ENCODE measurements at places on chromosomes 2 and 18. TPM values are rescaled to one million over a fixed set of nuclear protein-coding genes. Genes with fewer than 3 reads are reported as not detected.

DNA sequence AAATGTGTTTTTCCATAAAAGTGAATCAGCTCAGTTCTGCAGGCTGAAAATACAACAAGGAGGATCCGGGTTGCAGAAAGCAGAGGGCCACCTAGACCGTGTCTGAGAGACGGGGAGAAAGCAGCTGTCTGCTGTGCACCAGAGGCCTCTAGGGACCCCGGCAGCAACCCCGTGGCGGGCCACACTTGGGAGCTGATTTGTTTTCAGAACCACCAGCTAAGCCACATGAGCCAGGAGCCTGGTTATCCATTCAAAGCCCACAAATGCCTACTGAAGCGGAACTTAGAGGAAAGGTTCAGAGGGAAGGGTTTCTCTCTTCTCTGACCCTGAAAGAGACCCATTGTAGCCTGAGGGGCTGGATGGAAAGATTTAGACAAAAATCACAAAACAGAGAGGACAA, 28.4 kb upstream of the ID2 start:
- no peak for DNase-seq

- no peak for DNase-seq
Measured at GRCh38 chr2:124241-124880, 78.1 kb upstream of the FAM110C start.

The ST8SIA3 gene
- not detected for total RNA-seq

- no peak for DNase-seq
Measured at GRCh38 chr2:98479959-98480524, 35.4 kb downstream of the INPP4A start.

The CLEC4F gene
- total RNA-seq: 0.22 TPM

The ANKRD53 gene
- 0.54 TPM for total RNA-seq

The APLF gene
- 3.8 TPM for total RNA-seq

The CAVIN2 gene
- 109 TPM for total RNA-seq

GRCh38 chr2:23385748-23386338, 864 bp downstream of the KLHL29 start:
- no peak for DNase-seq

The FTCDNL1 gene
- total RNA-seq: 3.0 TPM

GRCh38 chr18:79397830-79398761, 2.4 kb downstream of the NFATC1 start:
- peak; percentile 64 for DNase-seq

The GPR155 gene
- total RNA-seq: 14.0 TPM

DNA sequence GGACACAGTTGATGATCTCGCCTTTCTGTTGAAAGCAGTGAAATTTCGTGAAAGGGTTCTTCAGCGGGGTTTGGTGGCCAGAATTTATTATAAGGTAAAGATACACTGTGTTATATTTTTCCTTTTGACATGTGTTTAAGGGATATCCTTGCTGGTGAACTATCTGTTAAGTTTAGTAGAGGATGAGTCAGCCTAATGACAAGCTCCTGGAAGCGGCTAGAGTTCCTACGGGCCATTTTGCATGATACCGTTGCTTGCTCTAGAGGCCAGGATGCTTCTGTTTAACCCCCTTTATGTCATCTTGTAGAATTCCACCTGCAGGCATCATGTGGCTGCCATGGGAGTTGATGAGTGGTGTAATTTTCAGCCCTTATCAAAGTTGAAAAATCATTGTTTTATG, 124.8 kb upstream of the BCL2L11 start:
- no peak for DNase-seq

DNA sequence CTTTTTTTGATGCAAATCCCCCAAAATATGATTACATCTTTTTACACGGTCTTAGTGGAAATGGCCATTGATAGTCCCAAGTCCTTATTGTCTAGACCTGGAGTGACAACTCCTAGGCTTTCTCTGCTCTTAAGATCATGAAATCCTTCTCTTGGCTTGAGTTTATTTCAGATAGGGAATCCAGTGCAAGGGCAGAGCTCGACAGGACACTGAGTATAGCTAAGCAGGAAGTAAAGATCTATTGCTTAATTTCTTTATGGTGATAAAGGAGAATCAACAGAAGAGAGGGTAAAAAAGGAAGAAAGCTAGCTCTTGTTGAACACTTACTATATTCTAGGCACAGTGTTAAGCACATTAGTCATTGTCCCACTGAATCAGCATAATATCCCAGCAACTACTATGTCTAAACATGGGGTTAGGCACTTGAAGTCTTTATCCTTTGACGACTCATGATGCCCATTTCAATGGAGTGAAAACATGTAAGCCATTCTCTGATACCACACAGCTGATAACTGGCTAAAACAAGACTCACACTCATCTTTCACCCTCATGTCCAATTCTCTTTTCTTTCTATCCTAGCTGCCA, 74.1 kb upstream of the LRATD1 start:
- DNase-seq: no peak

- DNase-seq: no peak
Measured at GRCh38 chr2:217108575-217109027, 248.7 kb upstream of the TNP1 start.

Data from Right ventricle myocardium inferior (tissue), 1 donor.